T1000 (cell line): ENCODE measurements at places on chromosomes 2 and 18.

DNA sequence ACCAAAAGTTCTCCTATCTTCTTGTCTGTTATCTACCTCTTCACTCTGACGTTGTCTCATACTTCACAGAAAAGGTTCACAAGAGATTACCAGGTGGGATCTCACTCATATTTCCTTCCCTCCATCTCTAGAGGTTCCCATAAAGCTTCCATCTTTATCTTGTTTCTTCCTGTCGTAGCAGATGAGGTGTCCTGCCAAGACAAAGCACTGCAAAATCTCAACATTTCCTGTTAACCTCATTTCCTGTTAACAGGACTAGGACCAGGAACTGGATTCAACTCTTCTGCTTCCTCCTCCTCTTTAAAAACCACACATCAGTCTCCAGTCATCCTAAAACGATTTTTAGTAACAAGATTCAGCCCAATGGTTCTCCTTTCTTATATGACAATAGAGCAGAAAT, 512.8 kb upstream of the NRP2 start:
- DNase-seq, result no peak

- DNase-seq, result no peak
Measured at GRCh38 chr2:179107737-179108136, 57.8 kb upstream of the CCDC141 start.

DNA sequence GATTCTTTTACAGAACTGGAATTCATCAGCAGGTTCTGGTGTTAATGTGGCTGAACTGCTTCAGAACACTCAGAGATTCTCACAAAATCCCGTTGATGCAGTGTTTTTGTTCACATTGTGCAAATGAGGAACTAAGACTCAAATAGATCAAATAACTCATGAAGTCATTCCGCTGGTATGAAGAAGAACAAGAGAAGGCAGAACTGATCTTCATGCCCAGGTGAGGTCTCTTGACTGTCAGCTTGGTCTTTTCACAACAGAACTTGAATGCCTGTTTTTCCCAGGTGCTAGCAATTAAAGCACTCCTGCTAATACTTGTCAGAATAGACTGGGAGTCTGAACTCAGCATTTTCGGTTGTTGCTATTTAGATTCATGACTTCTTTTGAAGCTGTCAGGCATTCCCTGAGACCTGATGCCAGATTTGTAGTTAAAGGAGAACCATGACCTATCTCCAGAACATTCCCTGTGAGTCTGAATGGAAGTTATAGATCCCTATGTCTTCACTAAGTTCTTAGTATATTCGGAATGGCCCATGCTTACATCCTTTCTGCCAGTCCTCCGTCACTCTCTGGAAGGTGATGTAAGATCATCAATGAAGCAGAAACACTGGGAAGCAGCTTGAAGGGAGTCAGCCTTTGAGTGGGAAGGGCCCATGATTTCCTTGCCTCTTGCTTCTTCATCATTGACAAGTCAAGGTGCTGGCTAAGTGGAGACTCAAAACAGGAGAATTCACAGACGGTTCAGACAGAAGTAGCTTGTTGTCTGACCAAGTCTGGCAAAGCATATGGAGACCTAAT, 155.7 kb downstream of the MTCL1 start:
- DNase-seq, result no peak

GRCh38 chr18:44848644-44849335, 168.1 kb downstream of the SETBP1 start:
- no peak for DNase-seq

DNA sequence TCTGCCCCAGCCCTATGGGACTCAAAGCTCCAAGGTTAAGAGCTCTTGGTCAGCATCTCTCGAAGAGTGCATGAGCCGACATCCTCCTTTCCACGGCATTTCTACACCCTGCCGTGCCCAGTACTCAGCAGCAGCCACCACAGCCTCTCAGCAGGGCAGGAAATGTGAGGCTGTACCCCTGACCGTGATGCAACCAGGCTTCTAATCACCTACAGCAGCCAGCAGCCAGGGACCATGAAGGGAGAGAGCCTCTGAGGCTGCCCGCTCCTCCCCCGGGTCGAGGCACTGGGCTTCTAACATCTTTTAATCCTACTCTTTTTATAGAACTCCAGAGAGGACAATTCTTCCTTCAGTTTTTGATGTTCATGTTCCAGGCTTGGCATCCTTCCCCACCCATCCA, 6.5 kb downstream of the CYS1 start:
- DNase-seq, result no peak

- no peak for DNase-seq
Measured at GRCh38 chr2:30679426-30680088, 127.7 kb downstream of the CAPN13 start.
